CD8-positive, alpha-beta memory T cell (primary cell): ENCODE measurements at places on chromosomes 13 and 19. TPM values are rescaled to one million over a fixed set of nuclear protein-coding genes. Genes with fewer than 3 reads are reported as not detected.

DNA sequence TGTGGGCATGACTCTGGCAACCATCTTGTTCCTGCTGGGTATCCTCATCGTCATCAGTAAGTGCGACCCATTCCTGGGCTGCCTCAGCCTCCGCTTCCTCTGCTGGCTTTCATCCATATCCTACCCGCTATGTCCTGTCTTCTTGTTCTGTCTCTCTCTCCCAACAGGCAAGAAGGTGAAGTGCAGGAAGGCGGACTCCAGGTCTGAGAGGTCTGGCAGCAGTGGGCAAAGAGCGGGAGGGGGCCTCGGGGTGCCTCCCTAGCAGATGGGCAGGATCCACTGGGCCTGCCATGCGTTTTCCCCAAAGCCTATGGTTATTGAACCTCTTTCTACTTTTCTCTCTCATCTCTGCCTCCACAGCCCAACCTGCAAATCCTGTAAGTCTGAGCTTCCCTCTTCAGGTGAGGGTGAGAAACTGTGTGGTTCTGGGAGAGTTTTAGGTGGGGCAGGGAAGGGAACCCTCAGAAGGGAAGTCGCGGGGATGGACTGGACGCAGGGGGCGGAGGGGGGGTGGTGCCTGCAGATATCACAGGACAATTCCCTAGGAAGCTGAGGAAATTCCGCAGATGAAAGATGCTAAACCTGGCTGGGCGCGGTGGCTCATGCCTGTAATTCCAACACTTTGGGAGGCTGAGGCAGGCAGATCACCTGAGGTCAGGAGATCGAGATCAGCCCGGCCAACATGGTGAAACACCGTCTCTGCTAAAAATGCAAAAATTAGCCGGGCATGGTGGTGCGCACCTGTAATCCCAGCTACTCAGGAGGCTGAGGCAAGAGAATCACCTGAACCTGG is 3.1 kb upstream of the FXYD5 start:
- no peaks in the 10 kb centered on the region for H3K27me3 ChIP-seq
- H3K36me3 ChIP-seq, result no peaks in the 10 kb centered on the region
- peaks cover 20% of the 10 kb centered on the region for H3K4me1 ChIP-seq
- H3K27ac ChIP-seq, result no peak overlapping the region
- no peak for DNase-seq
- no peak overlapping the region for H3K4me3 ChIP-seq

- DNase-seq, result no peak
- H3K36me3 ChIP-seq, result no peaks in the 10 kb centered on the region
- H3K4me1 ChIP-seq, result no peaks in the 10 kb centered on the region
- H3K27me3 ChIP-seq, result no peaks in the 10 kb centered on the region
- H3K4me3 ChIP-seq, result no peak overlapping the region
Observed at GRCh38 chr13:46100191-46100815, 4.5 kb downstream of the CPB2 start.

DNA sequence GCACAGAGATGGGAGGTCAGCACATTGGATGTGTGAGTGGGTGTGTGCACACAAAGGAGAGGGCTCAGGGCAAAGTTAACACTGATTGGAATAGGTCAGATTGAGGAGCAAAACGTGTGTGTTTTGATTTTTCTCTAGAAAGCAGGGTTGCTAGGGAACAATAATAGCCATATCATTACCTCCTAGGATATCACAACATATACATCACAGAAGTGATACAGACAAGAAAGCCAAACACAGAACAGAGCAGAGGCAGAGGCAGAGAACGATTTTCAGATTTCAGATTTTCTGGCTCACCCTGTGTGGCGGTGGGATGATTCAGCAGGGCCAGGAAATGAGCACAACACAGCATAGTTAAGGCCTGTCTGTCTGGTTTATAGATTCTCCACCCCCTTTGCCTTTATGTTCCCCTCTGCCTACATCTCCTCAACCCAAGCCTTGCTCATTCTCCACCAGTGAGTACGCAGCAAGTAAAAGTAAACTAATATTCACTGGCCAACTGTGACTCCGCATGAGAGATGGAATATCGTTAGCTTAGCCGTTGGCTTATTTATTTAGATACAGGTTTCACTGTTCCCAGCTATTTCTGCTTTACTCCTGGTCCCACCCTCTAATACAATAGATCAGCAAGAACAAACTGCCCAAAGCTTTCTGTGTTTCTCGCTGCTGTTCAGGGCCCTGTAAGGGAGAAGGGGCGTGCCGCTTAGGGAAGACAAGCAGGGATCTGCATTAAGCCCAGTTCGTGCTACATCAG is 182.7 kb upstream of the TSC22D1 start:
- no peaks in the 10 kb centered on the region for H3K36me3 ChIP-seq
- H3K4me3 ChIP-seq, result no peak overlapping the region
- H3K27me3 ChIP-seq, result no peaks in the 10 kb centered on the region
- no peak overlapping the region for H3K27ac ChIP-seq
- no peak for DNase-seq

DNA sequence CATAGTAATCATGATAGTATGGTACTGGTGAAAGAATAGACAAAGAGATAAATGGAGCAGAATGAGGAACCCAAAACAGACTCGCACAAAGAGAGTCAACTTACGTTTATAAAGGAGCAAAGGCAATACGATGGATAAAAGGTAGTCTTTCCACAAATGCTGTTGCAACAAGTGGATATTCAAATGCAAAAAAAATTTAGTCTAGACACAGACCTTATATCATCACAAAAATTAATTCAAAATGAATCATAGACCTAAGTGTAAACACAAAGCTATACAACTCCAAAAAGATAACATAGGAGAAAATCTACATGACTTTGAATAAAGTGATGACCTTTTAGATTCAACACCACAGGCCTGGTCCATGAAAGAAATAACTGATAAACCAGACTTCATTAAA is 131.6 kb downstream of the KL start:
- H3K27ac ChIP-seq, result no peak overlapping the region
- H3K4me3 ChIP-seq, result no peak overlapping the region
- no peaks in the 10 kb centered on the region for H3K4me1 ChIP-seq
- no peak for DNase-seq
- no peaks in the 10 kb centered on the region for H3K36me3 ChIP-seq

DNA sequence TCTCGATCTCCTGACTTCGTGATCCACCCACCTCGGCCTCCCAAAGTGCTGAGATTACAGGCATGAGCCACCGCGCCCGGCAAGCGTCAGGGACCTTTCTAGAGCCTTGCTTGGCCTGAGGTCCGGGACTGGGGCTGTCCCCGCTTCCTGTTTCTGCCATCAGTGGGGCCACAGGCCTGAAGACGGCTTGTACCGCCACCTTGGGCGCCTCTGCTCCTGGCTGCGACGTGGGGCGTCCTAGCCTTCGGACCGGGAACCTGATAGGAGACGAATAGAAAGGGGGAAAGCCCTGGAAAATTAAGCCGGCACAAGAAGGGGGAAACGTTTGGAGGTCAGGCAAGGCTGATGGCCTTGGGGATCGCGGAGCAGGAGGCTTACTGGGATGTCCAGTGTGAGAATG is 35.1 kb downstream of the RNF6 start:
- peaks cover 15% of the 10 kb centered on the region for H3K4me1 ChIP-seq
- no peaks in the 10 kb centered on the region for H3K27me3 ChIP-seq
- H3K4me3 ChIP-seq, result peak overlapping the region; percentile 45
- H3K36me3 ChIP-seq, result no peaks in the 10 kb centered on the region
- H3K27ac ChIP-seq, result no peak overlapping the region

GRCh38 chr13:33869005-33869404 is 51.1 kb downstream of the RFC3 start:
- H3K27ac ChIP-seq, result no peak overlapping the region
- no peak for DNase-seq
- H3K27me3 ChIP-seq, result no peaks in the 10 kb centered on the region
- H3K4me1 ChIP-seq, result no peaks in the 10 kb centered on the region

DNA sequence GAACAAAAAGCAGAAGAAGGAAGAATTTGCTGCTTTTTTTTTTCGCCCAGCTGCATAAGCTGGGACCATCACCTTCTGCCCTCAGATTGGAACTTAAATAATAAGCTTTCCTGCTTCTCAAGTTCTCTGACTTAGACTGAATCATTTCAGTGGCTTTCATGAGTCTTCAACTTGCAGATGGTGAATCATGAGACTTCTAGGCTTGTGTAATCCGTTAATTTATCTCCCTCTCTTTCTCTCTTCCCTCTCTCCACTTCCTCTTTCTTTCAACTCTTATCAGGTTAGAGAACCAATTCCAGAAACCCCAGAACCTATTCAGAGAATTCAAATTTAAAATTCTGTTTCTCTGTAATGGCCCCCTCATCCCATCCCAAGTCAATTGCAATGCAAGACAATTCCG is 1153.7 kb downstream of the PCDH9 start:
- no peaks in the 10 kb centered on the region for H3K4me1 ChIP-seq
- no peaks in the 10 kb centered on the region for H3K27me3 ChIP-seq
- DNase-seq, result no peak

DNA sequence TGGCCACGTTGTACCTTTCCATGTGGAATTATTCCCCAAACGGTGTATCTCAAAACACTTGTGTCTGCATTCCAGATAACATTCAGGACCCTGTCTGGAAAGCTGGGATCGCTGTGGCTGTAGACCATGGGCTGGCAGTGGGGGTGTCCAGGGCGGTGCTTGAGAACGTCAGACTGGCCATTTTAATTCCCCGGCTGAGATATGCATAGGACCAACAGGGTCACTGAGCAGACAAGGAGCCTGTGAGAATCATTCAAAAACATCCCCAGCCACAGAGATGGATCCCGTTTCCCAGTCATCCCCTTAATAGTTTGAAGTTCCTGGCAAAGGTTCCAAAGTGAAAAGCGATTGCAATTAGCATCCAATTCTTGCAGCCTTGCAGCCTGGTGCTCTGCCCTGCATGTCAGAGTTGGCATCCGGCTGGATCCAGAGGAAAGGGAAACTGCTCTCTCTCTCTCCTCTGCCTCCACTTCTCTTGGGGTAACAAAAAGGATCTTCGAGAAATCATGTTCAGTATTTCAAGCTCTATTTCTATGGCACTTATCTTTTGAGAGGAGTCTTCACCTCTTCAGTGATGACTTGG is 41.6 kb downstream of the IFT88 start:
- H3K27ac ChIP-seq, result no peak overlapping the region
- no peak for DNase-seq
- H3K27me3 ChIP-seq, result no peaks in the 10 kb centered on the region
- H3K36me3 ChIP-seq, result no peaks in the 10 kb centered on the region
- H3K4me3 ChIP-seq, result no peak overlapping the region
- H3K4me1 ChIP-seq, result no peaks in the 10 kb centered on the region

GRCh38 chr19:51754770-51755169 is 3.1 kb upstream of the FPR1 start:
- no peaks in the 10 kb centered on the region for H3K27me3 ChIP-seq
- H3K4me3 ChIP-seq, result no peak overlapping the region
- no peaks in the 10 kb centered on the region for H3K4me1 ChIP-seq
- H3K27ac ChIP-seq, result no peak overlapping the region

ZNF566 gene
- 9.0 TPM for total RNA-seq

SIAH3 gene
- 0.11 TPM for total RNA-seq

JSRP1 gene
- total RNA-seq, result 0.73 TPM

CEACAM6 gene
- not detected for total RNA-seq

RUVBL2 gene
- 147 TPM for total RNA-seq

CA11 gene
- total RNA-seq, result 12.7 TPM

VSTM1 gene
- not detected for total RNA-seq
